ENCODE measurements at places on chromosomes 1 and 21.

DNA sequence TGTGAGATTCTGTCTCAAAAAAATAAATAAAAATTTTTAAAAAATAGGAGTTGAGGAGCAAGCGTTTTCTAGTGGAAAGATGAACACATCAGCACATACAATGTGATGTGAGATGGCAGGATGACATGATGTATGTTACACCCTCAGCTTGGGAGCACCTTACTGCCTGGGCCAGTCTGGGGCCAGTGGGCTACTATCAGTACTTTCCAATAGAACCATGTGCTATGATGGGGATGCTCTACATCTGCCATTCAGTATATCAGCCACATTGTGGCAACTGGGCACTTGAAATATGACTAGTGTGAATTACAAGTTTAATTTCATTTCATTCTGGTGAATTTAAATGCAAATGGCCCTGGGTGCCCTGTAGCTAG lies 156.0 kb downstream of the PGBD5 start:
- DNase-seq = no peak

- DNase-seq = peak; percentile 40
These were observed 878.9 kb upstream of the CXADR start for GRCh38 chr21:16633831-16634459.

- peak; percentile 46 for DNase-seq
These were observed 157.2 kb upstream of the TMEM51 start for GRCh38 chr1:14996133-14997050.

GRCh38 chr1:33286451-33287185 lies 30.3 kb downstream of the ZNF362 start:
- DNase-seq = no peak

GRCh38 chr1:11568687-11569086 lies 85.5 kb downstream of the FBXO2 start:
- no peak for DNase-seq

DNA sequence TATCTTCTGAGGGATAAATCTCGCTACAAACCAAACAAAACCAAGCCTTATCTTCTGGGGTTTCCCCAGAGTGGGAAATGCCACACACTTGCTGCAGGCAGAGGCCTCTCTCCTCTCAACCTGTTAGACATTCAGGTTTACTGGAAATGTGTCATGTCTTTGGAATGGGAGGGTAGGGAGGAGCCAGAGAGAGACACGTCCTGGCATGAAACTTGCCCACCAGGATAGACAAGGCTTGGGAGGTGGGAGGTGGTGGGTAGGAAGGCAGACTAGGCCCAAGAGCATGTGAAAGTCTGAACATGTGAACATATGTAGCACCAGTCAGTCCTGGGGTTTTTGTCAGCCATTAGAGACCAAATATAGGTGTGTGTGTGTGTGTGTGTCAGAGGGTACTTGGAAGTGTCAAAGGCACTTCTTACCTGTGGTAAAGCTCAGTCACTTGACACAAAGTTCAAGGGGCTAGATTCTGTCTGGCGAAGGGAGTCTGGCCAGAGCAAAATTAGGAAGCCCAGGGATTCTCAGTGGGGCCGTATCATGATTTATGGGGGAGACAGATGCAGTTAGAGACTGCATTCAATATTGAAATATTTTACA lies 32.4 kb upstream of the PIGC start:
- no peak for DNase-seq

DNA sequence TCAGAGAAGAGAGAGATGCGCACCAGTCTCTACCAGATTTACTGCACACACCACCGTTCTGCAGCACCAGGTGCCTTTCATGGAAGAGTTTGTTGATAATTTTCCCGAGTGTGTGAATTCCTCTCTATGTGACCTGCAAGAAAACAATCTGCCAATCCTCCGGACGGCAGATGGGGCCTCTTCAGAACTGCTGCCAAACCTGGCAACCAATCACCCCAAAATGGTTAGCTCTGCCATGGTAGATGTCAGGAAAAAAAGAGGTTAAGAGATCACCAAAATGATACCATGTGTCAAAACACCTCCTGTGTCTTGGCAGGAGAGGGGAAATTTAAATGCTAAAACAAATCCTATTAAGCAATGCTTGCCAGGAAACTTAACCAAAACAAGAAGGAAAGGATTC lies 96.5 kb downstream of the DAB1 start:
- no peak for DNase-seq

DNA sequence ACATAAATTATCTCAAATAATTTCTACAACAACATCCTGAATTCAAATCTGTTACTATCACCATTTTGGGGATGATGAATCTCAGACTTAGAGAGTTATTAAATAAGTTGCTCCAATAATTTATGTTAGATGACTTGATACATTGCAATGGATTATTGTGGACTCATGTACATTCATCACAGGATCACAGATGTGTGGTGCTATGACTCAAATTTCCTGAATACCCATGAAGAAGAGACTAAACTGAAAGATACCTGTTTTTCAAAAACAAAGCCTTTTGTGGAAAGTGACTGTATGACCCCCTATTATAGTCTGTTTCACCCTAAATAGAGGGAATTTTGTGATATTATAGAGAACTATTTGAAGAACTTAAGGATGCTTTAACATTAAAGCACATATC lies 315.0 kb downstream of the PLA2G4A start:
- DNase-seq = no peak

All from muscle of back (tissue), 13 donors.